Adrenal gland (tissue), 19 donors: ENCODE measurements at places on chromosomes 13 and 19. TPM values are rescaled to one million over a fixed set of nuclear protein-coding genes. Genes with fewer than 3 reads are reported as not detected.
A peak's percentile ranks its signal among the peaks of the same experiment; 100 is the strongest.

Gene SBK3
- not detected for total RNA-seq

Gene MYO1F
- total RNA-seq: 18.7 TPM

Gene BRME1
- total RNA-seq: not detected

DNA sequence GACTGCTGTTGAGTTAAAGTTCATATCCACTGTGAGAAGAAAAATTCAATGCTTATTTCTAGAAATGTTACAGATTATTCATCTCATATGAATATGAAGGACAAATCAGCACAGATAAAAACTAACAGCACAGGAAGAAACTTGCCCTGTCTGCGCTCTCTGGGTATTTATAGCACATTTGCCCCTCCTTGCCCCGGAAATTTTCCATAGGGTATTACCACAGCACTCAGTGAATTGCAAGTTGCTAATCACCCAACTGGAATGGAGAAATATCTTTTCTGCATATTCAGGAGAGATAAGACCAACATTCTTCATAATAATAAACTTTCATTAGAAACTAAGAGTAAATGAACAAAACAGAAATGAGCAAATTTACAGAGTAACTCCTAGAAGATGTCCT is 318.0 kb upstream of the KLF12 start:
- H3K36me3 ChIP-seq: no peaks in the 10 kb centered on the region
- no peaks in the 10 kb centered on the region for H3K27me3 ChIP-seq
- H3K4me1 ChIP-seq: peaks cover 14% of the 10 kb centered on the region
- no peak for DNase-seq
- H3K27ac ChIP-seq: no peak overlapping the region

DNA sequence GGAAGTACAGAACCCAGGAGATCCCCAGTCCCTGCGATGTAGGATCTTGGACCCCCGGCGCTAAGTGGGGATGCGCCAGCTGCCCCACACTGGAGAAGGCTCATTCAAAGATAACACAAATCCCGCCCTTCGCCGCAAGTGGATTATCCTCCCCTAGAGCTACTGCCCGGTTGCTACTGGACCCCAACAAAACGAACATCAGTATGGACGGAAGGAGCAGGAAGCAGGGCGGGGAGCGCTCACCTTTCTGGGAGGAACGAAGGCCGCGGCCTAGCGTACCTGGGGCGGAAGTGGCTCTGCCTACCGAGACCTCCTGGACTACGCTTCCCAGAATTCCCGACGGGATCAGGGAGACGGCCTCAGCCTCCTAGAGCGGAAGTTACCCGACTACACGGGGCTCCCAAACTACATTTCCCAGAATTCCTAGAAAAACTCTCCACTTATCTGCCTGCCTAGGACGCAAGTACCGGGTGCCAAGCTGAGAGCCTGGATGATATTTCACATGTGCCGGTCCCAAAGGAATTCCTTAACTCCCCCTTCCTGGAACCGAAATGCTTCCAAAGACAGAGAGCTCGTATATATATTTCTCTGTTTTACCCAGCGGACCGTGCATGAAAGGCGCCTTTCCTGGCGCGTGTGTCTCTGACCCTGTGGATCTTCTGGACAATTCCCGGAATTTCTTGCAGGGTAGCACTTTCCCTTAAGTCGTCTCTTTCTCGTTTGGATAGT is at the start of gene ZNF112:
Gene ZNF112 (minus strand): TSS at position 298 of the 729 bp plus-strand sequence. CDS start 16,141 bp downstream, outside the sequence.
- no peaks in the 10 kb centered on the region for H3K4me1 ChIP-seq
- peak within 1 kb of the TSS; percentile 58 for H3K4me3 ChIP-seq
- peak; percentile 93 for DNase-seq
- H3K36me3 ChIP-seq: no peaks in the 10 kb centered on the region
- H3K27me3 ChIP-seq: no peaks in the 10 kb centered on the region
